ENCODE measurements at places on chromosomes 11 and 22. TPM values are rescaled to one million over a fixed set of nuclear protein-coding genes. Genes with fewer than 3 reads are reported as not detected.

Gene GP1BB
- 1.6 TPM for total RNA-seq

Gene BRD1
- 14.9 TPM for total RNA-seq

Gene KDM4E
- not detected for total RNA-seq

Gene MEI1
- not detected for total RNA-seq

Gene ARVCF
- total RNA-seq: 2.2 TPM

Gene RAG1
- total RNA-seq: 0.64 TPM

Gene RFPL3
- total RNA-seq: not detected

Gene MMP13
- not detected for total RNA-seq
